ENCODE measurements at places on chromosomes 5 and 9. TPM values are rescaled to one million over a fixed set of nuclear protein-coding genes. Genes with fewer than 3 reads are reported as not detected.

The SLC36A2 gene
- not detected for total RNA-seq

- H3K27me3 ChIP-seq: no peaks in the 10 kb centered on the region
- no peak overlapping the region for H3K4me3 ChIP-seq
- peaks cover 4% of the 10 kb centered on the region for H3K4me1 ChIP-seq
- no peak for DNase-seq
- H3K36me3 ChIP-seq: no peaks in the 10 kb centered on the region
Observed at GRCh38 chr5:172506251-172506650, 51.9 kb upstream of the SH3PXD2B start.

DNA sequence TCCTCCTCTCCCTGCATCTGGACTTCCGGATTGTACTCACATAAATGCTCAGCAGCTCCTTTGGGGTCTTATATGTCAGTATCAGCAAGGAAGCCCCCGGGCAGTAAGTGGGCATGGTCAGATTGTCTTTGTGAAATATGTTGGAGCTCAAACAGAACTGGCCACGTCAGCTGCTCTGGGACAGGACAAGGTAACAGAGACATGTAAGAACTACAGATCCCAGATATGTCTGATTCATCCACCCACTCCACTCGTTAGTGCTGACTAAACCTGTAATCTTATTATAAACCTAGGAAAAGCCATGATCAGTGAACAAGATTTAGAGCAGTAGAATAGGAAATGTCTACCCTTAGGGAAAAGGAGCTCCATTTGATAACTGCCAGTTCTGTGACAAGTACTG lies 561.8 kb downstream of the CETN3 start:
- no peaks in the 10 kb centered on the region for H3K36me3 ChIP-seq
- H3K4me1 ChIP-seq: no peaks in the 10 kb centered on the region
- H3K27me3 ChIP-seq: peaks cover 2% of the 10 kb centered on the region
- H3K4me3 ChIP-seq: no peak overlapping the region
- no peak for DNase-seq
- no peak overlapping the region for H3K27ac ChIP-seq

The ARHGEF28 gene
- 1.5 TPM for total RNA-seq

- no peak overlapping the region for H3K27ac ChIP-seq
- no peaks in the 10 kb centered on the region for H3K27me3 ChIP-seq
- H3K4me3 ChIP-seq: no peak overlapping the region
- DNase-seq: no peak
- H3K36me3 ChIP-seq: no peaks in the 10 kb centered on the region
Observed at GRCh38 chr9:121357011-121357410, 13.0 kb downstream of the STOM start.

The LRRC70 gene
- 35.0 TPM for total RNA-seq

GRCh38 chr5:151758430-151759241 lies at the start of gene ATOX1:
ATOX1 (minus strand) TSS chr5:151758631; CDS start chr5:151758551, 80 bp downstream.
- peak within 1 kb of the TSS; percentile 92 for H3K4me3 ChIP-seq
- peak within 1 kb of the TSS; percentile 53 for H3K27ac ChIP-seq
- peaks cover under 1% of the 10 kb centered on the region for H3K36me3 ChIP-seq
- DNase-seq: peak; percentile 96
- H3K4me1 ChIP-seq: peaks cover 16% of the 10 kb centered on the region

The FEM1C gene
- 16.8 TPM for total RNA-seq

The NCS1 gene
- total RNA-seq: 20.1 TPM

DNA sequence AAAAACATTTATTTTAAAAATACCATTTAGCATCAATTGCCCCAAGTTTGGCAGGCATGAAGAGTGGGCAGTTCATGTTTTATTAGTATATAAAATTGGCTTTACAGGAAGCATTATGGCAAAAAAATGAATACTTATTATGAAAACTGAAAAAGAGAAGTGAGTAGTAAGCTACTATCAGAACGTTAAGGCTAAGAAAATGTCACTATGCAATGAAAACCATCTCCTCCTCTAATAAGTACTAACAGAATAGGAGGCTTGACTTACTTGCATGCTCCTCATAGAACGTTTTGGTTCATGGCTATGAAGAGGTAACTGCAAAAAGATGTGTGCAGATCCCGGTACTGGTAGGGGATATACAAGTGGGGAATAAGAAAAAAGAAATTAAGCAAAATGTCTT lies 23.6 kb downstream of the TICAM2 start:
- peaks cover 7% of the 10 kb centered on the region for H3K4me1 ChIP-seq
- no peak overlapping the region for H3K4me3 ChIP-seq
- no peak for DNase-seq
- H3K36me3 ChIP-seq: no peaks in the 10 kb centered on the region

DNA sequence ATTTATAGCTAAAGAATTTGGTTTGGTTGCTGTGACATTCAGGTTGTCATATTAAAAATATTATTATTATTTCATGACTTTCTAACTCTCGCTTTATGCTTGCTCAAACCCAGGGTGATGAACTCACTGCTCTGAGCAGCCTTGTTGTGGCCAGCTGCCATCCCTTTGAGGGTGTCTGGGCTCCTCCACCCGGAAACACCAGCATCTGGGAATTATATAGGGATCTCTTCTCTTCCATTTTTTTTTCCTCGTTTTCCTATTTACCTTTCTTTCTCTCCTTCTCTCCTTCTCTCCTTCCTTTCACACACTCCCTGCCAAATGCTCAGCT lies 355.8 kb upstream of the SMARCA2 start:
- H3K4me1 ChIP-seq: peaks cover 3% of the 10 kb centered on the region
- DNase-seq: no peak
- H3K27me3 ChIP-seq: peaks cover 1% of the 10 kb centered on the region

The OXCT1 gene
- 6.5 TPM for total RNA-seq

The NRG2 gene
- not detected for total RNA-seq

DNA sequence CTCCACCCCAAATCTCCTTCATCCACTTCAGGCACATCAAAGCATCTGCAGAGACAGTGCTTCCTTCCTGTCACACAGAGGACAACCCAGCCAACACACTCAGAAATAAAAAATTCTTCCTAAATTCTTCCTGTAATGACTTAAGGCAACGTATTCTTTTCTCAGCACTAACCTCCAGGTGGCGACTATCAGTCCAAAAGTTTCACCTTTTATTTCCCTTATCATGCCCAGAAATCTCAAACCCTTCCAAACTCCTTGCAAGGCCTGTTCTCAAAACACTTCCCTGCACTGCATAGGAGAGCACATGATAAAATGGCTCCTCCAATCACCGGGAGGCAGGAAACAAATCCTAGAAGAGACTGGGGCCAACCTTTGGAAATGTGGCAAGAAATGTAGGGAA lies 35.1 kb downstream of the SLIT3 start:
- peaks cover 4% of the 10 kb centered on the region for H3K4me1 ChIP-seq
- H3K27ac ChIP-seq: no peak overlapping the region
- no peak for DNase-seq
- H3K36me3 ChIP-seq: no peaks in the 10 kb centered on the region

The SURF4 gene
- total RNA-seq: 169 TPM

The SPATA31E1 gene
- 0.05 TPM for total RNA-seq

The CDH9 gene
- not detected for total RNA-seq

- DNase-seq: no peak
- peak overlapping the region; percentile 70 for H3K27ac ChIP-seq
- H3K4me1 ChIP-seq: peaks cover 22% of the 10 kb centered on the region
- H3K4me3 ChIP-seq: no peak overlapping the region
- peaks cover 1% of the 10 kb centered on the region for H3K27me3 ChIP-seq
Observed at GRCh38 chr5:141623186-141623585, 4.4 kb upstream of the DIAPH1 start.

The CLIC3 gene
- not detected for total RNA-seq

The ANKRD33B gene
- 7.0 TPM for total RNA-seq

The C5orf52 gene
- total RNA-seq: not detected

Data from endothelial cell (in vitro differentiated cells).